ENCODE measurements at places on chromosomes 5 and 9.

GRCh38 chr9:34689512-34689911, 1.6 kb downstream of the CCL19 start:
- DNase-seq: no peak

- DNase-seq: no peak
Observed at GRCh38 chr5:41115281-41115680, 44.1 kb upstream of the MROH2B start.

GRCh38 chr9:79220666-79221065, 351.1 kb upstream of the TLE4 start:
- DNase-seq: no peak

DNA sequence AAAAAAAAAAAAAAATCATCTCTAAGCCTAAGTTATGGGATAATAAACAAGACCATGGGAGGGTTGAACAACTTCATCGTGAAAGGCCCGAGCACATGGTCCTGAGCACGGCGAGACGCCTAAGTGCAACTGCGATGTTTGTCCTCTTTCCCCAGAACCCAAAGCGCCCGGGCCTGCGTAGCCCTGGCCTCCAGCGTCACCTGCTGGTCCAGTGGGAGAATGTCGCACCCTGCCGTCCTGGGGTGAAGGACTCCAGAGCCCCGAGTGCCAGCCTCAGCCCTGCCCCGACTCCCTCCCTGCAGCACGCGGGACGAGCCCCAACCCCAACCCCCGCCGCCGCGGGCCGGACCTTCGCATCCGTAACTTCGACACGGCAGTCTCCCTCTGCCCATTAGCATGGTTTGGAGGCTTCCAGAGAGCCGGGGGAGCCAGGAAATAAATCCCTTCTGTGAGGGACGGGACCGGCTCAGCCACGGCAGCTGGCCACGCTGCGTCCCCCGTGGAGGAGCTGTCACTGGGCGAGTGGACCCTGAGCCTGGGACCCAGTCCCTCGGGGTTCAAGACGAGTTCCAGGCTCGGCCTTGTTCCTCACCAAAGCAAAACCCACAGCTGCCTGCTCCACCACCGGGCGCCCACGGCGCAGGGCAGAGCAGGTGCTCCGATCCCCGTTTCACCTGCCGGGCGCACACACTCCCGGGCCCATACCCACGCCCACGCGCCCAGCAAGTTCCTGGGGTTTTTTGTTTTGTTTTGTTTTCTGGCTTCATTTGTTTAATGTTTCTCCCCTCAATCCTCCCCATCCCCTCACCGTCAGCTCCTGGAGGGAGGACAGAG, 132.5 kb upstream of the HAND1 start:
- peak; percentile 78 for DNase-seq

GRCh38 chr5:42990892-42991291, 49.2 kb downstream of the ANXA2R start:
- DNase-seq: no peak

- no peak for DNase-seq
Observed at GRCh38 chr5:142013734-142014521, 1.1 kb upstream of the GNPDA1 start.
